K562 (cell line): ENCODE measurements at places on chromosomes 2 and 18.

DNA sequence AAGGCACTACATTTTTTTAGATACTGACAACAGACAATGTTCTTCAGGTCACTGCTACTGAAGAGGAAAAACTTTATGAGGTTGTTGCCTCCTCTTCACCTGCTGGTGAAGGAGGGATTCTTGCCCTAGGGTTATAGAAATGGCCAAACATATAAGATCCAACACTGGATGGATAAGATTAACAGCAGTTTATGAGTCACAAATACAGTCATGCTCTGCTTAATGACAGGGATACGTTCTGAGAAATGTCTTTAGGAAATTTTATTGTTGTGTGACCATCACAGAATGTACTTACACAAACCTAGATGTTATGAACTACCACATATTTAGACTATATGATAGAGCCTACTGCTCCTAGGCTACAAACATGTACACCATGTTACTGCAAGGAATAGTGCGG is 57.4 kb upstream of the AMMECR1L start:
- H3K4me3 ChIP-seq: no peak overlapping the region
- no peaks in the 10 kb centered on the region for H3K27me3 ChIP-seq
- no peak for DNase-seq
- peaks cover 62% of the 10 kb centered on the region for H3K36me3 ChIP-seq
- H3K4me1 ChIP-seq: no peaks in the 10 kb centered on the region

DNA sequence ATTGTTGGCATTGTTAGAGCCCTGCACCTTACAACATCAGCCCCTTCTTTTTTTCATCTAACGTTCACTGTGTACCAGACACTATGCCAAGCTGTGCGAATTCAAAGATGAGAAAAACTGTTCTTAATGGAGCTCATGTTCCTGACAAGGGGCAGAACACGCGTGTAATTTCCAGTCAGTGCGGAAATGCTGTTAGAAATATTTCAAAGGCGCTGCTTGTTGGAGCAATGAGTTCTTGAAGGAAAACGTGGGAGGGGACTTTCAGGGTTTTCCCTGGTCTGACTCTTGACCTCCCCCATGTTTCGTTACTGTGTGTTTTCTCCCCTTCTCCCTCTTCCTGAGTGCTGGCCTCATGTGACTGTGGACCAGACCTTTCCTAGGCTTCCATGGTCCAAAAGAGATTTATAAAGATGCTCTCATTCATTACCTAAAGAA is 1.5 kb downstream of the MTHFD2 start:
- H3K4me3 ChIP-seq: peak overlapping the region; percentile 72
- peak overlapping the region; percentile 100 for H3K27ac ChIP-seq
- H3K36me3 ChIP-seq: peaks cover 49% of the 10 kb centered on the region

DNA sequence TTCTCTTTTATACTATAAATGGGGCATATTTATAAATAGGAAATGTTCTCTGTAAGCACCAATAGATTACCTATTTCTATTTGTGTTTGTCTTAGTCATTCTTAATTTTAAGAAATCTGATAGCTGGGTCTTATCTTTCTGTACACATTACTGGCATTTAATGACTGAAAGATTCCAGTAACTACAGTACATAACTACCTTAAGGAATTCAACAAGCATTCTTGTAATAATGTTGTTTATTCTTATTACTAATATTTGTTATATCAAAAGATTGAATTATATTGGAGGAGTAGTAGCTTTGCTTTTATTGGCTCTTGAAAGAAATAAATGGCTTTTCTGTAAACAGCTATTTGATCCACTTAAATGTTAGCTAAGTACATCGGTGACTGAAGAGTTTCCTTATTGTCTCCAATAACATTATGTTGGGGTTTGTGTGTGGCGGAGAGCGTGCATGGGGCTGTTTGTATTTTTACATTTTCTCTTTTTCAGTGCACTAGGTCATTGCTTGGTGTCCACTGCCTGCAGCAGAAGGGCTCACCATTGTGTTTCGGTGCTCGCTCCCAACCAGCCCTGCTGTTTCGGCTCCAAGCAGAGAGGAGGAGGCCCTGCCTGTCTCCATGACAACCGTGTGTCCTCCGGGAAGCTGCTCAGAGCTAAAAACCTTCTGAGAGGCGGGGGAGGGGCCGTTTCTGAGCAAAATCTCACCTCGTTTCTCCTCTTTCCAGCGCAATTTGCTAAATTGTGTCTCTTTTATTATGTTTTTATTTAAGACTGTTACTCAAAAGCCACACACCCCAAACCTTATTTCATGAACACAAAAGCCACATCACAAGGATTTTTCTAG is 112.5 kb upstream of the SLC38A11 start:
- H3K4me3 ChIP-seq: no peak overlapping the region
- no peak overlapping the region for H3K27ac ChIP-seq
- no peaks in the 10 kb centered on the region for H3K36me3 ChIP-seq
- H3K4me1 ChIP-seq: no peaks in the 10 kb centered on the region

GRCh38 chr2:29113891-29114321 is 1.3 kb upstream of the CLIP4 start:
- no peak for DNase-seq
- no peak overlapping the region for H3K27ac ChIP-seq
- no peaks in the 10 kb centered on the region for H3K36me3 ChIP-seq
- no peak overlapping the region for H3K4me3 ChIP-seq

DNA sequence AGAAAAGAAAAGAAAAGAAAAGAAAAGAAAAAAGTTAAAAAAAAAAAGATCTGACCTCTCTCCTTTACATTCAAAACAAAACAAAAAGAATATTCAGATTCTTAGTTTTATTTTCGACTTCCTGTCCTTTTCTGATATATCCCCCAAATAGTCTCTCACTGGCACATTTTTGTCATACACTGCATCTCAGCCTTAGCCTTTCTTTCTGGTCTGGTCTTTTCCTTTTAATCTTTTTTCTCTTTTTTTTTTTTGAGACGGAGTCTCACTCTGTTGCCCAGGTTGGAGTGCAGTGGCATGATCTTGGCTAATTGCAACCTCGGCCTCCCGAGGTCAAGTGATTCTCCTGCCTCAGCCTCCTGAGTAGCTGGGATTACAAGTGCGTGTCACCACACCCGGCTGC is 1.6 kb upstream of the RIOK3 start:
- H3K36me3 ChIP-seq: peaks cover 4% of the 10 kb centered on the region; the same call in 2 of the 3 replicates
- no peak overlapping the region for H3K27ac ChIP-seq
- DNase-seq: no peak
- H3K4me1 ChIP-seq: peaks cover 22% of the 10 kb centered on the region
- H3K4me3 ChIP-seq: no peak overlapping the region

DNA sequence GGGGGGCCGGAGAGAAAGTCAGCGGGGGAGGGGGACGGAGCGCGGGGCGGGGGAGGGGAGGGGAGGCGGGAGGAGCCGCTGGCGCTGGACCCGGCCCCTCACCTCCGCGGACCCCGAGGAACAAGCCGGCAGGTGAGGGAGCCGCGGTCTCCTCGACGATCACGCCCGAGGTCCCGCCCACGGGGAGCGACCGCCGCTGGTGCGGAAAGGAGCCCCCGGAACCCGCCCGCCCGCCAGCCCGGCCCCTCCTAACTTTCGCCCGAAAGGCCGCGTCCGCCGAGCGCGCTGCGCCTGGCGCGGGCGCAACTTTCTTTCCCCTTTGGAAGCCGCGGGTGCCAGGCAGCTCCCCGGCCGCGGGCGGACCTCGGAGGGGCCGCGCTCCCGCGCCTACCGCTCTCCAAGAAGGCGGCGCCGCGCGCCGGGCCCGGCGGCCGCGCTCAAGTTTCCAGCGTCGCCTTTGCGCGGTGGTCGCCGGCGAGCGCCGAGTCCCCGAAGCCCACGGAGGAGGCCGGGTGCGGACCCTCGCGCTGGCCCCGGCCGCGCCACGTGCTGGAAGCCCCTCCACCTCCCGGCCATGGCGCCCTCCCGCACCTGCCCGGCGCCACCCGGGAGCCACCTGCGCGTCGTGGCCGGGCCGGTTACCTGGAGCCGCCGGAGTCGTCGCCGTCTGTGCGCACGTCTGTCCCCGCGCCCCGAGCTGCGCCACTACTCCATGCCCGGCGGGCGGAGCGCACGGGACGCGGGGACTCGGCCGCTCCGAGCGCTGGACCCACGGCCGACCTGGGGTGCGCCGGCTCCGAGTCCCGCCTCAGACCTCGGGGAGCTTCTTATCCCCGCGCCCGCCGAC is at the start of gene ALKAL2:
Gene ALKAL2, minus strand, starts transcription at position 181 of the 847 bp plus-strand sequence. CDS start 256 bp downstream, outside the sequence.
- no peaks in the 10 kb centered on the region for H3K27me3 ChIP-seq
- H3K4me3 ChIP-seq: no peak within 1 kb of the TSS

- no peaks in the 10 kb centered on the region for H3K4me1 ChIP-seq
- DNase-seq: no peak
- no peak overlapping the region for H3K27ac ChIP-seq
Measured at GRCh38 chr2:228747483-228747882, 523.6 kb downstream of the PID1 start.

DNA sequence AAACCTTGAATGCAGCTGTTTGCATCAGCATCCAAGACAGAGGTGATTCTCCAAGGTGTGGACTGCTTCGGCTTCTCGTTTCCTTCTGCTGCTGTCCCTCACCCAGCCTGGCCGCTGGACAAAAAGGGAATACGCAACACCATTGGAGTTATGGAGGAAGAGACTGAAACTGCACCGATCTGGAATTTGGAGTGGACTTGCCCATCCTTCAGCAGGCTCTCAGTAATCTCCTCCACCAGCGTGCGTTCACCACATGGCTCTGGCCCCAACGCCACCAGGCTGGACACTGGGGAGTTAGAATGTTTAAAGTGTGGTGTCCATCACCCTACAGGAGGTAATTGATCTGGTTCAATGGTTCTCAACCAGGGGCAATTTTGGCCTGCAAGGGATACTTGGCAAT is 41.4 kb upstream of the ID2 start:
- H3K27me3 ChIP-seq: peaks cover 55% of the 10 kb centered on the region
- H3K27ac ChIP-seq: no peak overlapping the region
- H3K4me3 ChIP-seq: no peak overlapping the region
- DNase-seq: no peak
- H3K36me3 ChIP-seq: no peaks in the 10 kb centered on the region
- peaks cover 3% of the 10 kb centered on the region; the same call in 1 of the 3 replicates for H3K4me1 ChIP-seq

- no peak overlapping the region for H3K4me3 ChIP-seq
- no peak overlapping the region for H3K27ac ChIP-seq
- no peak for DNase-seq
Measured at GRCh38 chr18:57918601-57919000, 115.5 kb upstream of the ATP8B1 start.

GRCh38 chr2:216327447-216327935 is 44.8 kb downstream of the MARCHF4 start:
- H3K27ac ChIP-seq: no peak overlapping the region
- H3K36me3 ChIP-seq: no peaks in the 10 kb centered on the region
- H3K4me3 ChIP-seq: no peak overlapping the region
- no peaks in the 10 kb centered on the region for H3K4me1 ChIP-seq

- H3K27ac ChIP-seq: no peak overlapping the region
- no peak overlapping the region for H3K4me3 ChIP-seq
- DNase-seq: no peak
- H3K27me3 ChIP-seq: no peaks in the 10 kb centered on the region
- no peaks in the 10 kb centered on the region for H3K4me1 ChIP-seq
- peaks cover 3% of the 10 kb centered on the region; the same call in 1 of the 3 replicates for H3K36me3 ChIP-seq
Measured at GRCh38 chr2:232865165-232865564, 4.9 kb upstream of the SNORC start.

DNA sequence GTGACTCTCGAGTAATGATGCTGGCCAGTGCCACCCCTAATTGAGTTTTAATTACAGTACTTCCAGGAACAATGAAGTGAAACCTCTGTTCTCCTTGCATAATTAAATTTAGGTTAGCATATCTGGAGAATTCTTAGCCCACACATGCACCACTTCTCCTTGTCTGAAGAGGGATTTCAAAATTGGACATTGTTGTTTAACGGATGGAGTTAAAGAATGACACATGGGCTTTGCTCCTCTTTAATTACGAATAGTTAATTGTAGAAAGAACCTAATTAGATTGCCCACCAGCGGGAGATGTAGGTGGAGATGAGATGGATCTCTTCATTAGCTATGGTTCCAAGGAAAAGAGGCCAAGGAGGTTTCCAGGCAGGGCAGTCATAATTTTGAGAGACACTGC is 33.1 kb upstream of the EN1 start:
- no peaks in the 10 kb centered on the region for H3K4me1 ChIP-seq
- no peaks in the 10 kb centered on the region for H3K36me3 ChIP-seq
- no peak overlapping the region for H3K4me3 ChIP-seq

- no peaks in the 10 kb centered on the region for H3K27me3 ChIP-seq
- no peak overlapping the region for H3K4me3 ChIP-seq
- no peak overlapping the region for H3K27ac ChIP-seq
- H3K36me3 ChIP-seq: no peaks in the 10 kb centered on the region
Measured at GRCh38 chr2:134199123-134199522, 54.7 kb upstream of the MGAT5 start.

DNA sequence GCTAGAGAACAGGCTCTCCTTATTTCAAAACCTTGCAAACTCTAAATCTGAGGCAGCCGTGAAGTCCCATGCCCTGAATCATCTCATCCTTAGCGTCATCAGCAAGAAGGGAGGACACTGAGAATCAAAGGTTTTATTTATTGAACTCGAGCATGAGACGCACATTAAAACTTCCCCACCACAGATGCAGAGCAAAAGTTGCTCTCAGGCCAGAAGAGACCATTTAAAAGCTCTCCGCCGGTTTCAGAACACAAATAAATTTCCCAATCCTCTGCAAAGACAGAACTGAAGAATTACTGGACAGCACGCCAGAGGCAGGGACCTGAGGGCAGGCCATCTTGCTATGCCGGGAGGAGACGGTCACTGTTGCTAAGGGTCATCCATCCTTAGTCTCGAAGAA is 1.3 kb downstream of the AMMECR1L start:
- H3K36me3 ChIP-seq: peaks cover 47% of the 10 kb centered on the region; the same call in 2 of the 3 replicates
- H3K4me3 ChIP-seq: peak overlapping the region; percentile 48

GRCh38 chr18:46281185-46282176 is 177.3 kb downstream of the HAUS1 start:
- peaks cover 9% of the 10 kb centered on the region; the same call in 1 of the 3 replicates for H3K4me1 ChIP-seq
- H3K27ac ChIP-seq: no peak overlapping the region
- no peaks in the 10 kb centered on the region for H3K36me3 ChIP-seq

DNA sequence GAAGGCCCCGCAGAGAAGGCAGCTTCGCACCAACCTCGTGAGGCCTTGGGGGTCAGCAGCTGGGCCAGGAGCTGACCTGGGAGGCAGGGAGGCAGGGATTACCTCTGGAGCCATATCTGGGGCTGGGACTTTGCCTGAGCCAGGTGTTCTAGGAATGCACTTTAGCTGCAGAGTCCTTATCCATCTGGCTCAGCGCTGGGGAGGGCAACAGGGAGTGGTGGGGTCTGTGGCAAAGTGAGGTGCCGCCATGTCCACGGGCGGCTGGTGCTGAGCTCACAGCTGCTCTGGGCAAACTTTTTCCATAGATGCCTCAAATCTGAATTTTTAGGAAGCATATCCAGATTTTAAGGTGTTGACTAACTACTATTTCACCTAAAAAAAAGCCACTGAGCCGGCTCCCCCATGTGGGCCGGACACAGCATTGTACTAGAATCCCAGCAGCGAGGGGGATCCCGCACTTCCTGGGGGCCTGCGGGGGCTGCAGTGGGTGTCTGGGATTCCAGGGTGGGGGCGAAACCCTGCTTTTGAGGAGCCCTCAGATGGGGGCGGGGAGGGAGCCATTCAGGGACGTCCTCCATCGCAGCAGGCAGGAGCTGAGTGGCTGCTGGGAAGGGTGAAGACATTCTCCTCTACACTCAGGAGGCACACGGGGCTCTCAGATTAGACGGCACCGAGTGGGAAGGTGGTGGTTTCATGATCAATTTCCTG is 34.6 kb downstream of the RTP5 start:
- H3K4me1 ChIP-seq: peaks cover 24% of the 10 kb centered on the region
- H3K36me3 ChIP-seq: no peaks in the 10 kb centered on the region
- H3K27me3 ChIP-seq: no peaks in the 10 kb centered on the region
- H3K4me3 ChIP-seq: no peak overlapping the region
- H3K27ac ChIP-seq: no peak overlapping the region
- DNase-seq: no peak
